ENCODE measurements at places on chromosomes 3 and 15. TPM values are rescaled to one million over a fixed set of nuclear protein-coding genes. Genes with fewer than 3 reads are reported as not detected.

LSAMP gene
- 6.1 TPM for total RNA-seq

RASL12 gene
- 82.0 TPM for total RNA-seq

ITGA11 gene
- total RNA-seq = 6.9 TPM

TGM4 gene
- not detected for total RNA-seq

PPP2R3A gene
- total RNA-seq = 13.8 TPM

ZNF80 gene
- total RNA-seq = 0.21 TPM

SCAANT1 gene
- not detected for total RNA-seq

ETV5 gene
- total RNA-seq = 9.8 TPM

FBXW12 gene
- not detected for total RNA-seq

C3orf20 gene
- not detected for total RNA-seq

PIERCE2 gene
- total RNA-seq = 2.9 TPM

NKTR gene
- total RNA-seq = 175 TPM

DNA sequence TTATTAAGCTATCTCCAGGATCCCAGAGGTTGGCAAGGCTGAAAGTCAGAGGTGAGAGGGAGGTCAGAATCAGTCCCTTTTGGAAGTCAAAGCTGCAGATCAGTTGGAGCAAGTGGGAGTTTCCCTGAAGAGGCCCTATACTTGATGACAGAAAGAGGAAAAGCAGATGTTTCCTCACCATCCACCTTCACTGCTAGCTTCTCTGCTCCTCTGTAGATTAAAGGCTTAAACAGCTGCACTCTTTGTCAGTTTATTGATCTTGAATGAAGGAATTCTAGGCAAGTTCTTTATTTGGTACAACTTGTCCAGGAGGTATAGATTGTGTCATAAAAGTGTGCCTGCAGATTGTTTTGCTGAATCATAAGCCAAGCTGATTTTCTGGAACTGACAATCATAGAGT, 408.2 kb upstream of the TGFBR2 start:
- H3K4me3 ChIP-seq = no peak overlapping the region
- no peak for DNase-seq
- no peaks in the 10 kb centered on the region for H3K4me1 ChIP-seq

GRCh38 chr3:101685870-101686307, 629 bp downstream of the RPL24 start:
- H3K4me1 ChIP-seq = peaks cover 23% of the 10 kb centered on the region
- H3K27ac ChIP-seq = peak overlapping the region; percentile 91
- no peaks in the 10 kb centered on the region for H3K27me3 ChIP-seq
- H3K4me3 ChIP-seq = peak overlapping the region; percentile 56
- H3K36me3 ChIP-seq = no peaks in the 10 kb centered on the region
- no peak for DNase-seq

DNA sequence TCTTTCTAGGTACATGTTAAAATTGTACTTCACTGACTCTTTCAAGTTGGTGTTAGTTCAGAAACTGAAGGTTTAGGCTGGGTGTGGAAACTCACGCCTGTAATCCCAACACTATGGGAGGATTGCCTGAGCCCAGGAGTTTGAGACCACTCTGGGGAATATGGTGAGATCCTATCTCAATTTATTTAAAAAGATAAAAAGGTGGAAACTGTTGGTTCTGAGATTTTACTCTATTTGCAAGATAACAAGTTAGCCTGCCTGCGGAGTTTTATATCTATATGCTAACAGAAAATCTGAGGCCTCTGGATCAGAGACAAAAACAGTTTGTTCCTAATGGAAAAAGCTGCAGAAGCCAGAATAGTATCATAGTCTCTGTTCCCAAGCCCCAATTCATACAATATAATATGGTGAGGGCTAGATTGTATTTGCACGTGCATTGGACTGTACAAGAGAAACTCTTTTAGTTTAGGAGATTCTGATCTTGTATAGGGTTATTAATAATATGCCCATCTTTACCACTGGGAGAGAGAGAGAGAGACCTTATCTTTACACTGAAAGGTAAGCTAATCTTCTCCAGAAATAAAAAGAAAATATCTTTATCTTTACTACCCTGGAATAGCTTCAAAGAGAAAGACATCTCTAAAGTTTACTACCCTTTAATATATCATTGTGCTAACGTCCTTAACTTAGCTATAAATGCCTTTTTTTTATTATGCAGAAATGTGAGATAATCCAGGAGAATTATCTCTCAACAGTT, 1267.6 kb downstream of the OTOL1 start:
- no peak overlapping the region for H3K4me3 ChIP-seq
- H3K27me3 ChIP-seq = no peaks in the 10 kb centered on the region
- H3K4me1 ChIP-seq = no peaks in the 10 kb centered on the region
- no peak for DNase-seq

- H3K27me3 ChIP-seq = peaks cover 51% of the 10 kb centered on the region
- peaks cover 20% of the 10 kb centered on the region for H3K4me1 ChIP-seq
- H3K4me3 ChIP-seq = no peak overlapping the region
- no peak for DNase-seq
These were observed 17.2 kb upstream of the ADIPOQ start for GRCh38 chr3:186825294-186825821.

- no peak overlapping the region for H3K27ac ChIP-seq
- H3K36me3 ChIP-seq = no peaks in the 10 kb centered on the region
- no peaks in the 10 kb centered on the region for H3K4me1 ChIP-seq
- no peak overlapping the region for H3K4me3 ChIP-seq
- DNase-seq = no peak
- no peaks in the 10 kb centered on the region for H3K27me3 ChIP-seq
These were observed 51.4 kb downstream of the SLC30A4 start for GRCh38 chr15:45471151-45471550.

- no peaks in the 10 kb centered on the region for H3K36me3 ChIP-seq
- H3K27me3 ChIP-seq = no peaks in the 10 kb centered on the region
- H3K4me3 ChIP-seq = no peak overlapping the region
- no peak for DNase-seq
These were observed 267.2 kb downstream of the FAM43A start for GRCh38 chr3:194952841-194953241.

DNA sequence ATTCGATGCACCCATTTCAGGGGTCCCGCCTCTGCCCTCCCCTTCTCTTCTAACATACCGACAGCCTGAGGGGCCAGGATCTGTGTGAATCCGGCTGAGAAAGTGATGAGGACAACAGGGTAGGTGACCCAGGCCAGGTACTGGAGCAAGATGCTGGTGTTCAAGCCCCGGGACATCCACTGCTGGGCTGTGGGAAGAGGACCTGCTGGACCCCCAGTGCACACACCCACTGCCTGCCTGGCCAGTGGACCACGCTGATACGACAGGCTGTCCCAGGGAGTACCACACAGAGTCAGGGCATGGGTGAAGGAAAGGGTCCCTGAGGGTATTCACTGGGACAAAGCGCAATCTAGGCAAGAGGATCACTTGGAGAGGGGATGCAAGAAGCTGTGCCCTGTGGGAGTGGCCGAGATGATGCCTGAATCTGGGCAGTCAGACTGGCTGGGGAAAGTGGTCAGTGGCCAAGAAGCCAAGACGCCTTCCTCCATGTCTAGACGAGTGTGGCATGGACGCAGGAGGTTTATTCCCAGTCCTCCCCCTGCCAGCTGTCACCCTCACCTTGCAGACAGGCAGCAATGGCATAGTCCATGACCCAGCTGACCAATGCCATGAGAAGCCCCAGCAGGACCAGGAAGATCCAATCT, 3.2 kb downstream of the CLCN2 start:
- no peaks in the 10 kb centered on the region for H3K27me3 ChIP-seq
- H3K4me1 ChIP-seq = no peaks in the 10 kb centered on the region
- no peak overlapping the region for H3K4me3 ChIP-seq
- DNase-seq = no peak
- H3K36me3 ChIP-seq = peaks cover 53% of the 10 kb centered on the region

GRCh38 chr3:184603151-184604030, 41.8 kb downstream of the EPHB3 start:
- H3K27me3 ChIP-seq = no peaks in the 10 kb centered on the region
- no peak for DNase-seq
- peak overlapping the region; percentile 75 for H3K27ac ChIP-seq
- H3K4me1 ChIP-seq = no peaks in the 10 kb centered on the region
- H3K36me3 ChIP-seq = no peaks in the 10 kb centered on the region

DNA sequence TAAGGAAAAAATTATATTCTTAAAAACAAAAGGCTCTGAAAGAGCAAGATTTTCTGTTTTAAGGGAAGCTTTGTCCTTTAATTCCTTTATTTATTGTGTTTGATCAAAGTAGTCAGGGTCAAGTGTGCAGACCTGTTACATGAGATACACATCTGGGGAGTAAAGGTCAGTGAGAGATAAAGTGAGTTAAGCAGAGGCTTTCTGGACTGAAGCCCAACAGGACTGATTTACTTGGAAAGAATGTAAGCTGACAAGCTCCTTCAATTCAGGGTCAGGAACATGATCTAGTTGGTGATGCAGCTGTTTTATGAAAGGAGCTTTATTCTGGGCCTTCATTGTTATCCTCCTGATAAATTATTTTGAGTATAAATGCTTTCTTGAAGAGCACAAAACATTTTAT, 20.7 kb upstream of the OTOL1 start:
- no peaks in the 10 kb centered on the region for H3K27me3 ChIP-seq
- H3K36me3 ChIP-seq = no peaks in the 10 kb centered on the region
- no peaks in the 10 kb centered on the region for H3K4me1 ChIP-seq
- no peak overlapping the region for H3K4me3 ChIP-seq
- H3K27ac ChIP-seq = no peak overlapping the region

GRCh38 chr3:52393131-52393807, 51.6 kb downstream of the SEMA3G start:
- H3K36me3 ChIP-seq = peaks cover 93% of the 10 kb centered on the region
- H3K27me3 ChIP-seq = no peaks in the 10 kb centered on the region
- no peak for DNase-seq

- no peak for DNase-seq
- H3K27ac ChIP-seq = no peak overlapping the region
- H3K36me3 ChIP-seq = no peaks in the 10 kb centered on the region
- peaks cover 52% of the 10 kb centered on the region for H3K27me3 ChIP-seq
These were observed 4.0 kb upstream of the RASGRF1 start for GRCh38 chr15:79094611-79095021.

GRCh38 chr3:178777718-178778411, 241.6 kb downstream of the KCNMB2 start:
- H3K27ac ChIP-seq = no peak overlapping the region
- H3K4me1 ChIP-seq = no peaks in the 10 kb centered on the region
- H3K36me3 ChIP-seq = no peaks in the 10 kb centered on the region
- no peaks in the 10 kb centered on the region for H3K27me3 ChIP-seq

- peaks cover 18% of the 10 kb centered on the region for H3K4me1 ChIP-seq
- DNase-seq = no peak
- peak overlapping the region; percentile 59 for H3K4me3 ChIP-seq
- H3K27ac ChIP-seq = peak overlapping the region; percentile 91
- H3K27me3 ChIP-seq = no peaks in the 10 kb centered on the region
These were observed 858 bp upstream of the SACM1L start for GRCh38 chr3:45688194-45688881.

- no peak for DNase-seq
- no peak overlapping the region for H3K4me3 ChIP-seq
- H3K27ac ChIP-seq = no peak overlapping the region
- peaks cover 25% of the 10 kb centered on the region for H3K36me3 ChIP-seq
- no peaks in the 10 kb centered on the region for H3K4me1 ChIP-seq
These were observed 57.0 kb downstream of the ISL2 start for GRCh38 chr15:76393614-76394013.

DNA sequence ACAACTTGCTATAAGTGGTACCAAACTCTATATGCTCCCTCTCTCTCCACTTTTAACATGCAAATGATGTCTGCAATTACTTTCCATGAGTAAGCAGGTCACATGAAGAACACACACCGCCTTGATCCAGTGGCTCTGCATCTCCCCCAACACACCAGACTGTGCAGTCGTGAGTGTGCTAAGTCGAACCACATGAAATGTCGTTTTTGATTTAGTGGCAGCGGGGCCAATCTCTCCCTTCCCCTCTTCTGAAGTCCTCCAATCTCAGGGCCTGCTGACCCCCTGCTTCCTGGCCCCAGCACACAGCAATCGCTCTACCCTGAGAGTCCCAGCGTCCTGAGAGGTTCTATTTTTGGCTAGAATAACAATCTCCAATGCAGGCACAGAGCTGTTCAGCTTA, 312.5 kb downstream of the SHQ1 start:
- no peak for DNase-seq
- H3K27ac ChIP-seq = no peak overlapping the region
- no peaks in the 10 kb centered on the region for H3K4me1 ChIP-seq
- no peak overlapping the region for H3K4me3 ChIP-seq

GRCh38 chr3:156098437-156099035, 21.8 kb upstream of the KCNAB1 start:
- no peaks in the 10 kb centered on the region for H3K36me3 ChIP-seq
- no peaks in the 10 kb centered on the region for H3K4me1 ChIP-seq
- no peak overlapping the region for H3K4me3 ChIP-seq
- H3K27me3 ChIP-seq = no peaks in the 10 kb centered on the region
- DNase-seq = no peak

DNA sequence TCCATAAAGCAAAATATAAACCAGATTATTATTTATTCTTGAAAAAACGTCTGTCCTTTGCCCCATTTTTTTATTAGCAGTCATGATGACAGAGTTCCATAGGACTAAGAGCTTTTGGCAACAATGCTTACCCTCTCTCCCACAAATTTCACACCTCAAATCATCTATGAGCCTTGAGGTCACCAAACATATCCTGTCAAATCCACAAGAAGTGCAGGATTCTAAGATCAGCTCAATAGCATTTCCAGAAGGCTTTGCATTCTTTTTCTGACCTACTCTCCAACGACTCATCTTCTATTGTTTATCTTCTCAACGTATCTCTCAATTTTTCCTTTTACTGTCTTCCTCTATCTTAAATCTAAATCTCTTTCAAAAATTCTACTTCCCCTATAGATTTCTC, 619.1 kb upstream of the BCHE start:
- no peaks in the 10 kb centered on the region for H3K27me3 ChIP-seq
- H3K36me3 ChIP-seq = no peaks in the 10 kb centered on the region
- no peaks in the 10 kb centered on the region for H3K4me1 ChIP-seq
- no peak overlapping the region for H3K27ac ChIP-seq

DNA sequence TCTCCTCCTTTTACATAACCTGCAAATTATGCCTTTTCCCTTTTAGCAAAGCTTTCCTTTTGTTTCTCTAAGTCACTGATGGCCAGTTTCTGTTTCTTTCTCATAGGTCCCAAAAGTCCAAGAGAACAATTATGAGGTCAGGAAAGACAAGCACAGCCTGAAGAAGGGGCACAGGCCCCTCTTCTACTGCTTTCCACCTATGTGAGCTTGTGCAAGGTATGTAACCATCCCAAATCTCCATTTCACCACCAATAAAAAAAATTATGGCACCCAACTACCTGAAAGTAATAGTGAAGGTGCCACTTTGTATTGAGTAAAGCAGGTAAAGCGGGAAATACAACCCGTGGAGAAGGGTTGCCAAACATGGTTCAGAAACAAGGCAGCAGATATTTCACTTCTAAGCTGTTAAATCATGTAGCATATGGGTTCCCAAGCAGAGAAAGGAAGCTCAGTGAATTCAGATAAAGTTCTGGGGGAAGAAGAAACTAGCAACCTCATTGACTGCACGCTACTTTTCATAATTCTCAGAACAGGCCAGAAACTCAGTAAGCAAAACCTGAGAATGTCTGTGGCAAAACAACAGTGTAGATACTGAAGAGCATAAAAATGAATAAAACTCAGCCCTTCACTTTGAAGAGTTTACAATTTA, 4.2 kb downstream of the PLOD2 start:
- no peaks in the 10 kb centered on the region for H3K27me3 ChIP-seq
- H3K36me3 ChIP-seq = no peaks in the 10 kb centered on the region
- peak overlapping the region; percentile 96 for H3K27ac ChIP-seq
- DNase-seq = no peak
- H3K4me1 ChIP-seq = peaks cover 59% of the 10 kb centered on the region
- H3K4me3 ChIP-seq = peak overlapping the region; percentile 6

GRCh38 chr3:118986734-118987133, 47.9 kb downstream of the IGSF11 start:
- H3K4me3 ChIP-seq = no peak overlapping the region
- no peaks in the 10 kb centered on the region for H3K27me3 ChIP-seq
- DNase-seq = no peak
- peak overlapping the region; percentile 43 for H3K27ac ChIP-seq

GRCh38 chr3:126053513-126053912, 30.4 kb downstream of the SLC41A3 start:
- no peaks in the 10 kb centered on the region for H3K27me3 ChIP-seq
- no peak overlapping the region for H3K4me3 ChIP-seq
- H3K36me3 ChIP-seq = peaks cover 37% of the 10 kb centered on the region

Data from tibial nerve (tissue), 4 donors.